Kidney (tissue), 22 donors: ENCODE measurements at places on chromosomes 11 and 22. TPM values are rescaled to one million over a fixed set of nuclear protein-coding genes. Genes with fewer than 3 reads are reported as not detected.

DNA sequence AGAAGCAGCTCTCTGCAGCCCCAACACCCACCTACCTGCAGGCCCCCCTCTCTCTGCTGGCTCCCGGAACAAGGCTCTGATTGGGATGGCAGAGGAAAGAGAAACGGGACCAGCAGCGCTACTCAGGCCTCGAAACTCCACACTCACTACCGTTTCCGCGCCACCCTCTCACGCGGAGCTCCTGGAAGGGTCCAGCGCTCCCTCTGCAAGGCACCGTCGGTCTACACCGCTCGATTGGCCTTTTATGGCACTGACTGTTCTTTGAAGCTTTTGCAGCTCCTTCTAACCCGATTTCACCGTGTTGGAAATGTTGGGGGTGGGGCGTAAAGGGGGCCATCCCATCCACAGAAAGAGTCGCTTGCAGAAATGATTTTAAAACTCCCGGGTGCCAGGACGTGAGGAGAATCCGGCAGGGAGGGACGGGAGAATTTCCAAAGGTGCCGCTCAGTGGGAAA, 323 bp upstream of the PANX1 start:
- no peaks in the 10 kb centered on the region for H3K27me3 ChIP-seq
- H3K4me3 ChIP-seq = peak overlapping the region; percentile 86
- no peak for DNase-seq

The DLG2 gene
- polyA plus RNA-seq = 2.9 TPM

DNA sequence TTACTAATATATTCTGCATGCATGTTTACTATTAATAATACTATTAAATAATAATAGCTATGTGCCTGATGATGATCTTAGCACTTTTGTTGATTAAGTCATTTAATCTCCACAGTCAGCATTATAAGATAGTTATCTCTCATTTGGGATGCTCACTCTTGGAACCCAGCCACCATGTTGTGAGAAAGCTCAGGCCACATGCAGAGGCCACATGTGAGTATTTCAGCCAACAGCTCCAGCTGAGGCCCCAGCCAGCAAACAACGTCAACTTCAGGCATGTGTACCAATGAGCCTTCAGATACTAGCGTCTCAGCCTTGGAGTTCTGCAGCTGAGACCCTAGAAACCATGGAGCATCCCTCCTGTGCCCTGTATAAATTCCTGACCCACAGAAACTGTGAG, 798.1 kb upstream of the LRRC4C start:
- H3K4me1 ChIP-seq = no peaks in the 10 kb centered on the region
- no peaks in the 10 kb centered on the region for H3K36me3 ChIP-seq
- DNase-seq = no peak
- no peaks in the 10 kb centered on the region for H3K27me3 ChIP-seq

The BIRC3 gene
- polyA plus RNA-seq = 3.9 TPM

DNA sequence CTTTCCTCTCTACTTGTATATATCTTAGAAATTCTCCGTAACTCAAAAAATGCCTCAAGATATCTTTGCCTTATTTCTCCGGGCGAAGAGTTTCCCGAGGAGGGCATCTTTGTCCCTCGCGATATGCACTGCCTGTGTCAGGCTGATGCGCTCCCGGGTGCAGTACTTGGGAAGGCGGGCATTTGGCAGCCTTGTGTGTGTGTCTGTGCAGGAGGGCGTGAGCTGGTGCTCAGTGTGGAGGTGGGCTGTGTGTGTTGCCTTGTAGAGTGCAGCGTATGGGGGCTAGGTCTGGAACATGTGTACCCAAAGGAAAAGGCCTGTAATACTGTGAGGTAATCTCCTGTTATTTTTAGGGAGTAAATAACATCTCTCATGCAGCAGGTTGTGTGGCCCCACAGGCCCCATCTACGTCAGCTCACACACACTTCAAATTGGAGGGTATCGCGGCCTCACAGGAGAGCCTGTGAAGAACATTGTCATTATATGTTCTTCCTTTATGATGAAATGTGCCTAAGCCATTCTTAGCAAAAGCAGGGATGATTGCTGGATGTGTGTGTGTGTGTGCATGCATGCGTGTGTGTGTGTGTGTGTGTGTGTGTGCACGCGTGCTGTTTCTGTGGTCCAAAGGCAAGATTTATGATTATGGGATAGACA, 77.5 kb downstream of the KCNJ1 start:
- H3K27me3 ChIP-seq = no peaks in the 10 kb centered on the region
- H3K36me3 ChIP-seq = no peaks in the 10 kb centered on the region
- no peaks in the 10 kb centered on the region for H3K4me1 ChIP-seq
- H3K4me3 ChIP-seq = no peak overlapping the region
- H3K27ac ChIP-seq = no peak overlapping the region

The DCHS1 gene
- 2.4 TPM for polyA plus RNA-seq
